Stimulated activated CD8-positive, alpha-beta memory T cell treated with anti-CD3 and anti-CD28 coated beads, Interleukin-2, amount 100 ng/mL, for 1 hour (primary cell): ENCODE measurements at places on chromosomes 7 and 10.

DNA sequence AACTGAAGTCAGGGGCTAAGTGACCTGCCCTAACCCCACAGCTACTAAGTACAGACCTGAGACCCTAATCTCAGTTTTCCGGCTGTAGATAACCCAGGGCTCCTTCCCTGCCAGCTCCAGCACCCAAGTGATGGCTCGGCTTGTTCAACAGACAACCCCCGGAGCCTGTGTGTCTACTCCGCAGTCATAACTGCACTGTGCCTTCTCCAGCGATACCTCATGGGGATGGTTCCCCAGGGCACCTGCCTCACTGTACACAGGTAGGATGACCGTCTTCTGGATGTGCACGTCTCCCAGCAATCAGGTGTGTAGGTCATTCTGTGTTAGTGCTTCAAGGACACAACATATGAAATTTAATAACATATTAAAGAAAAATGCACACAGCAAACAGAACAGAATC is 37.1 kb downstream of the CPXM2 start:
- no peak for DNase-seq

- DNase-seq = no peak
Observed at GRCh38 chr10:104509981-104510380, 131.1 kb upstream of the SORCS3 start.

- DNase-seq = no peak
Observed at GRCh38 chr10:14415676-14416307, 85.1 kb upstream of the FRMD4A start.

- no peak for DNase-seq
Observed at GRCh38 chr7:141841385-141841784, at the start of gene PRSS37. Gene PRSS37 (minus strand): TSS chr7:141841485. CDS start chr7:141841049, 436 bp downstream.

GRCh38 chr7:76260171-76260703 is 42.2 kb upstream of the HSPB1 start:
- DNase-seq = no peak

DNA sequence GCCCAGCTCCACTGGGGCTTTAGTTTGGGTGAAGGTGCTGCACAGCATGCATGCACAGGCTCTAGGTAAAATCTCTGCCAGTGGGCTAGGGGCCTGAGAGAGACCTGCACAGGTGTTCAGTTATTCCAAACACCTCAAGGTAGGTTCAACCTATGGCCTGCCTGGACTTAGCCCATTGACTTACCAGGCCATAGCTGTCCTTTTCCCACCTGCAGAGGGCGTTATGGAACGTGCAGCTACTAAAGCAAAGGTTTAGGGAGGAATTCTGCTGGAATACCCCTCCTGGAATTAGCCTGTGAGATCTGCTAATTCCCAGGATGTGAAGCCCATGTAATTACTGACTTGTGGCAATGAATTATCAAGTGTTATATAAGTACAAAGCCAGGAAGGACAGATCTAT is 3.6 kb downstream of the VWC2 start:
- no peak for DNase-seq

GRCh38 chr7:36278069-36278619 is 111.5 kb upstream of the ANLN start:
- no peak for DNase-seq

GRCh38 chr10:74021248-74022055 is 23.5 kb downstream of the VCL start:
- DNase-seq = no peak

- no peak for DNase-seq
Observed at GRCh38 chr7:138864667-138865066, 66.7 kb upstream of the ATP6V0A4 start.

- no peak for DNase-seq
Observed at GRCh38 chr10:58041901-58042300, 225.8 kb downstream of the IPMK start.

DNA sequence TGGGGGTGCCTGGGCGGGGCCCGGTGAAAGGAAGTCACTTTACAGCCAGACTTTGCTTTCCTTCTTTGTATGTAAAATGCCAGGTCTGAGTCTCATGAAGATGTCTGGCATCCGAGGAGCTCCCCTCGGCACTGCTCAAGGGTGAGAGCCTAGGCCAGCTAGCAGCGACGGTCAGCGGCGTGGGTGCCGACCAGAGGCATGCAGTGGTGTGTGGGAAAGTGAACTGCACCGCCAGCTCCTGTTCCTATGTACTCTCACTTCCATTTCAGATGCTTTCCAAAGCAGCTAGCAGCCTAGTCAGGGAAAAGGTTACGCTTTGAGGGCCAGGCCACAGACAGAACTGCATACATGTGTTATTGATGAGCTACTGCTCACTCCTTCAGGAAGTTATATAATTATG is 172.8 kb downstream of the ZMYND11 start:
- no peak for DNase-seq

DNA sequence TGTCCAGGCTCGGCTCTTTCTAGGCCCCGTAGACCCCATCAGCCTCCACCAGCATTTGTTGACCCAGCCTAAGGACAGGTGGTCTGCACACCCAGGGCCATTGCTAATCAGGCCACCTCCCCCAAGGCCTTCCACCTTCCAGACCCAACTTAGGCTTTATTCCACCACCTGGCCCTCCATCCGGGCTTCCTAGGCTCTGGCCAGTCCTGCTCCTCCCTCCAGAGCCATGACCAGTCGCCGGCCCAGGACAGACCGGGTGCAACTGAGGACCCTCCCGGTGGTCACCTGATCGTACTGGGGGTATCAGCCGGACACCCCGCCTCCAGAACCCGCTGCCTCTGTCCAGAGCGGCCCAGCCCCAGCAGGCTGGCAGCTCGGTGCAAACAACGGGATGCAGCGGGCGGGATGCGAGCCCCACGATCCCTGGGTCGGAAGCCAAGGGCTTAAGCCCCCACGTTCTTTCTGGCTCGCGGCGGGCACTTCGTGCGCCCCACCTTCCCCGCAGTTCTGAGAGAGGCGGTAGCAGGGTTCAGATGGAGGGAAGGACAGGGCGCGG is 545 bp downstream of the NACAD start:
- DNase-seq = no peak

DNA sequence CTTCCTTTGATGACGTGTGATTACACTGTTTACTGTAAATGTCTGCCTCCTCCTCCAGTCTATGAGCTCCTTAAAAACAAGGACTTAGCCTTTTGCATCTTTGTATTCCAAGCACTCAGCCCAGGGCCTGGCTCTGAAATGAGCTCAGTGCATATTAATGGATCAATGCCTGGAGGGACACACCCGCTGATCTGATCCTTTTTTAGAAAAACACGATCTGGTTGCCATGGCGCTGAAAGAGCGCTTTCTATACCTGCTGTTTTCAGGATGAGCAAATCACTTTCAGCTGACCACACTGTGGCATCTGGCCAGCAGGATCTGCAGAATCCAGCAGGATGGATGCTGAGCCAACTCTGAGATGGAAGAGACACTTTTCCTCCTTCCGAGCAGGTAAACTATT is 37.8 kb upstream of the GARS1 start:
- DNase-seq = no peak

DNA sequence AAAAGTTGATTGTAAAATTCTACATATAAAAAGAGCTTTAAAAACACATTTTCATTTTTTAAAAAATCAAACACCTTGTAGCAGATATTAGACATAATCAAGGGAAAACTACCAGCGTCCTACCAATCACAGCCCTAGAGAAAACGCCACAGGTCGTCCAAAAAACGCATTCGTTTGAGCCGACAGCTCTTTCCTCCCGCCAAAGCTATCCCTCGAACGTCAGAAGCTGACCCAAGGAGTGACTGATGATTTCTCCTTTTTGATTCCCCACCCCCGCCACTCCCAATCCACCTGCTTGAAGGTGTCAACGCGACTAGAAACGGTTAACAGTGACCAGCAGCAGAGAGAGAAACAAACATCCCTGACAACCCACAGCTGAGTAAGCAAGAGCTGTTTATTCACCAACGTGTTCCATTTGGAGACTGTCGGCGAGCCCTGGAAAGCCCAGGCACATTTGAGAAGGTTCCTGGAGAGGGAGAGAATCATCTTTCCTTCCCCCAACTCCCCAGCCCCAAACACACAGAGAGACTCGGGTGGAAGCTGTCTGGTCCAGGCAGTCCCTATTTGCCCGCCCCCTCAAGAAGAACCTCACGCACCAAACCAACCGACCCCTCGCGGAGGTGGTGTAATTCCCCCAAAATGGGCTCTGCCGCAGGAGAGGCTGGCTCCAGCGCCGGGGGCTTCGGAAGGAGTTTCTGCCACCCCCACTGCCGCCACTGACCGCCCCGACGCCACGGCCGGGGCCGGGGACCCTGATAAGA is 622 bp downstream of the CPEB3 start:
- no peak for DNase-seq

DNA sequence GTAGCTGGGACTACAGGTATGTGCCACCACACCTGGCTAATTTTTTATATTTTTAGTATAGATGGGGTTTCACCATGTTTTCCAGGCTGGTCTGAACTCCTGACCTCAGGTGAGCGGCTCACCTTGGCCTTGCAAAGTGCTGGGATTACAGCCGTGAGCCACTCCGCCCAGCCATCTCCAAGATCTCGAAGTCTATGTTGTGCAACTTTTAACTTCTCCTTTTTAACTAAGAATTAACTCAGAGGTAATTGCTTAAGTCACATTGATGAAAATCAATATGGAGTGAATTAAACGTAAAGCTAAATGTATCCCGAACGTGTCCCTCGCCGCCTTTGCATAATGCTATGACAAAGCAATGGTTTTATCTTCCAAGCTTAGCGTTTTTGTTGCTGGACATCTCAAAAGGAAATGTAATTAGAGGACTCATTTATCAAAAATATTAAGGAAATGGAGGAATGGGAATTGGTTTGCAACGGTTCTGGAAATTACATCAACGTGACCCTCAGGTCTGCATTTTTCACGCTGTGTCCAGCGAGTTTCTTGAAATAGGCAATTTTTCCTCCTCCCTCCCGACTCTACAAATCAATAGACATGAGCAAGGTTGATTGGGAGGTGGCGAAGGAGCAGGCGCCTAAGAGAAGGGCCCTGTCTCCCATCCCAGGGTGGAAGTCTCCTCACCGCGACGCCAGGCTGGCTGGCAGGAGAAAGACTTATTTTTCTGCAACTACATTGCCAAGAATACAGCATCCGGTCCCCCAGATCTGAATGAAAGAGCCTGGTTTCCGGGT is 89.8 kb downstream of the TMEM130 start:
- DNase-seq = no peak

DNA sequence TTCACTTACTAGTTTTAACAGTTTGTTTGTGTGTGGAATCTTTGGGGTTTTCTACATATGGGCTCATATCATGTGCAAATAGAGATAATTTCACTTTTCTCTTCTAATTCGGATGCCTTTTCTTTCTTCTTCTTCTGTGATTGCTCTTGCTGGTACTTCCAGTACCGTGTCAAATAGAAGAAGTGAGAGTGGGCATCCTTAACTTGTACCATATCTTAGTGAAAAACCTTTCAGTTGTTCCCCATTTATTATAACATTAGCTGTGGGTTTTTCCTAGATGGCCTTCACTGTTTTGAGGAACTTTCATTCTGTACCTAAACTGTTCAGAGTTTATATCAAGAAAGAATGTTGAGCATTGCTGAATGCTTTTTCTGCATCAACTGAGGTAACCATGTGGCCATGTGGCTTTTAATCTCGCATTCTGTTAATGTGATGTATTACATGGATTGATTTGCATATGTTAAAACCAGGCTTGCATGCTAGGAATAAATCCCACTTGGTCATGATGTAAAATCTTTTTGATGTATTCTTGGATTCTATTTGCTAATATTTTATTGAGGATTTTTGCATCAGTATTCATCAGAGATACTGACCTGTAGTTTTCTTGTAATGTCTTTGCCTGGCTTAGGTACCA is 78.7 kb downstream of the FAM107B start:
- no peak for DNase-seq

DNA sequence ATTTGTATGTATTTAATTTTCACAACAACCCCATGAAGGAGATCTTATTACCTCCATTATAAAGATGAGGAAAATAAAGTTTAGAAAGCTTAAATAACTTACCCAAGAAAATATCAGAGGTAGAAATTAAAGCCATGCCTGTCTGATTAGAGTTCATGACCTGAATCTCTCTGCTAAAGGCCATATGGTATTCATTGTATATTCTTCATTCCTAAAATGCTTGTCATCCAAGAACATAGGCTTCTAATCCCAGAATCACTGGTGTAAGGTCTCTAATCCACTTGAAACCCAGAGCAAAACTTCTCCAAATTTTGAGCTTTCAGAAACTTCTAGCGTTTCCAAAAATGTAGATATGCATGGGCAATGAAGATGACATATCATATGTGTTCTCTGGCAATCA is 72.3 kb upstream of the YAE1 start:
- no peak for DNase-seq

- no peak for DNase-seq
Observed at GRCh38 chr7:155368894-155369600, 71.4 kb downstream of the INSIG1 start.

- no peak for DNase-seq
Observed at GRCh38 chr7:117323305-117323850, 520 bp upstream of the WNT2 start.

GRCh38 chr7:91128683-91129348 is 135.4 kb upstream of the FZD1 start:
- DNase-seq = no peak

GRCh38 chr10:29501692-29502091 is 133.1 kb downstream of the SVIL start:
- DNase-seq = no peak

DNA sequence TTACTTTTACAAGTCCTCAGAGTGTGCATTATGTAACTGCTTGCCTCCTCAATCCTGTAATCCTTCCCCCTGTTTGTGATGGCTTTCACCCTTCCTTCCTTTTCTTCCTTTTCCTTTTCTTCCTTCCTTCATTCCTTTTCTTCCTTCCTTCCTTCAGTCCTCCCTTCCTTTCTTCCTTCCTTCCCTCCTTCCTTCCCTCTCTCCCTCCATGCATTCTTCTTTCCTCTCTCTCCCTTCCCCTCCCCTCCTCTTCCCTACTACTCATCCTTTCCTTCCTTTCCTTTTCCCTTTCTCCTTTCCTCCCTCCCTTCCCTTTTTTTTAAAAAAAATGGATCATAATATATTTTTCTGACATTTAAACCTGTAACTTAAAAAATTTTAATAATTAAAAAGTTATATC is 22.2 kb upstream of the ABCA13 start:
- no peak for DNase-seq

DNA sequence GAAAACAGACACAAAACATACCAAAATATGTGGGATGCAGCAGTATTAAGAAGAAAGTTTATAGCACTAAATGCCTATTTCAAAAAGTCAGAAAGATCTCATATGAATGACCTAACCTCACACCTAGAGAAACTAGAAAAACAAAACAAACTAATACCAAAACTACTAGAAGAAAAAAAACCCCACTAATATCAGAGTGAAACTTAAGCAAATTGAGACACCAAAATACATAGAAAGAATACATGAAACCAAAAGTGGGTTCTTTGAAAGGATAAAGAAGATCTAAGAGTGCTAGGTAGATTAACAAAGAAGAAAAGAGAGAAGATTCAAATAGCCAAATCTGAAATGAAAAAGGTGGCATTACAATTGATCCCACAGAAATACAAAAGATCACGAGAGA is 494.1 kb downstream of the SH2D4B start:
- DNase-seq = no peak

GRCh38 chr7:130476297-130477150 is 15.4 kb upstream of the MEST start:
- DNase-seq = no peak

- no peak for DNase-seq
Observed at GRCh38 chr7:7718492-7718891, at the start of gene RPA3. Gene RPA3 (minus strand): TSS chr7:7718607. CDS start chr7:7640418, 78,189 bp downstream.
